ENCODE measurements at places on chromosomes 4 and X.

DNA sequence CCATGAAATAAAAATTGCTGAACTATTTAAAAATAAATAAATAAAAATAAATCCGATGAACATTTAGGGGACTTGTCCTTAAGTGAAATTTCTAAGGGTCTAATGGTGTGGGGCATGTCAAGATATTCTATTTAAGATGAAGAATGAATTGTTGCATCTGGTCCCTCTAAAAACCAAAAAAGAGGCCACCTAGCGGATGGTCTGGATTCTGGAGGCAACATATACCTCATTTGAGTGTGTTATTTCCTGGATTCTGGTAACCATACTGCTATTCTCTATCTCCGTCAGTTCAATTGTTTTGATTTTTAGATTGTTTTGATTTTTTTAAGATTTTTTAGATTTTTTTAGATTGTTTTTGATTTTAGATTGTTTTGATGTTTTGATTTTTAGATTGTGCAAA lies 28.3 kb downstream of the AGTR2 start:
- no peak for DNase-seq

DNA sequence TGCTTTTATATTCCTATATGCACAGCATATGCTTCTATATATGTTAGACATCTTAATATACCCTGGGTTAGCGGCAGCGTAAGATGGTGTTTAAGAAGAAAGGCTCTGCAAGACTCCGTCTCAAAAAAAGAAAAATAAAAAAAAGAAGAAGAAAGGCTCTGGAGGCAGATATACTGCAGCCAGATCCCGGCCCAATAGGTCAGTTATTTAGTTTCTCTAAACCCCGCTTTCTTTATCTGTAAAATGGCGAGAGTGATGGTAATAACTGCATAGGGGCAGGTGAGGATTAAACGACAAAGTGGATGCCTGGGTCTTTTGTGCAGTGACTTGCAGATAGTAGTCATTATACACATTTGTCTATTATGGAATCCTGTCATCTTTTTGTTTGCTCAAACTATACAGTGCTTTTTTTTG lies 115.2 kb downstream of the NAA11 start:
- no peak for DNase-seq

GRCh38 chrX:54808605-54809483 lies 1.3 kb downstream of the MAGED2 start:
- DNase-seq, result peak; percentile 87

- no peak for DNase-seq
Observed at GRCh38 chr4:8603931-8604330, 11.4 kb downstream of the CPZ start.

- DNase-seq, result no peak
Observed at GRCh38 chr4:162847945-162848549, 318.6 kb downstream of the NAF1 start.

DNA sequence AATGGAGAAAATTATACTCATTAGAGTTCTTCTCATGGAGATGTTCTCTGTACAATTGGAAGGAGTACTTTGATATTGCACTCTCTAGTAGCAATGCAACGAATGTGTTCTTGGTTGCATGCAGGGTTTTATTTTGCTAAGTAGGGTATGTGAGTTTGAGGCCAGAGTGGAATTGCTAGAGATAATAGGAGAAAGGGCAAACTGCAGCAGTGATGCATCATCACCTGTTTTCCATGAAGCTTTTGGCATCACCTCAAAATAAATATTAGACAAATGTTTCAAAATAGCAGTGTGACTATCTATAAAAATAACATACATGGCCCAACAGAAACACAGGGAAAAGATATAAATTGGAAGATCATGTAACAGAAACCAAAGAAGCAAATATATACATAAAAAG lies 93.3 kb downstream of the TIGD2 start:
- no peak for DNase-seq

GRCh38 chr4:10620935-10621488 lies 63.6 kb downstream of the CLNK start:
- no peak for DNase-seq

DNA sequence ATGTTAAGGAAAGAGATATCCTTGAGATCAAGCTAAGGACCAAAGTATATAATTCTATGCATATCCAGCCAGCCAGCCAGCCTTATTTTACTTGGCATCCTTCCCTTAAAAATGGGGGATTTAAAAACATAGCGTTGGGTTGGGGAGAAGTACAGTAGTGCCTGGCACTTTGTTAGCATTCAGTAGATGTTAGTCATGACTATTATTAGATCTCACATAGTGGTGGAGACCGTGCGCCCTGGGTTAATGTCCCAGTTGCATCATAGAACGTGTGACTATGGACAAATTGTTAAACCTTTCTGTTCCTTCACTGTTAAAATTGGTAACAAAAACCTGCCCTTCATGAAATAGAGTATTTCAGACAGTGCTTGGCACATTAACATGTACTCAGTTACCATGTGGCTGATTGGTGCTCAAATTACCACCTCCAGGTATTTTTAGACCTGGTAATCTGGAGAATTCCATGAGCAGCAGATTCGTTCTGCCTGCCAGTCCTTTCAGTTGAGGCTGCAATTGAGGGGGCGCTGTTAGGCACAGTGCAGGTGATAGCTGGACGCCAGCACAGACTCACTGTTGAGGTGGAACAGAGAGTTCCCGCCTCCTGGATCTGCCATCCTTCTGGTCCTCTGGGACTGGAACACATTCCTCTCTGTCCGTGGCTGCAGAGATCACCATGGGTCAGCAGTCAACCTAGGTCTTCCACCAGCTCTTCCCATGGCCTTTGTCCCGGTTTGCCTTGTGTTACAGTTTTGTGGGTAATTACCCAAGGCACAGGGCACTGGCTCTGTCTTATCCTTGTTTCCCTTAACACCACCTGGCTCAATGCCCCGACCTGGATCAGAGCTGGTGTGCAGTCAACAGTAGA lies 31.7 kb downstream of the RBBP7 start:
- no peak for DNase-seq

DNA sequence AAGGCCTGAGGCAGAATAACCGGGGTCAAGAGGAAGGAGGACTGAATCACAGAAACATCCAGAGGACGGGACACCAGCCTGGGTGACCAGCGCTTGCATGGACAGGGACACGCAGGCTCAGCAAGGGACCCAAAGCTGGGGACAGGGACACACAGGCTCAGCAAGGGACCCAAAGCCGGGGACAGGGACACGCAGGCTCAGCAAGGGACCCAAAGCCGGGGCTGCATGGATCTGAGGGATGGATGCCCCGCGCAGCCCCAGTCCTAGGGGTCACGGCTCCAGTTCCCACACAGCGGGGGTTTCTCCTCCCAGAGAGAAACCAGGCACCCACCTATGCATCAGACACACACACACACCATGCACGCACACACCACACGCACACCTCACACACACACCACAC lies 32.5 kb downstream of the FAM53A start:
- DNase-seq, result no peak

DNA sequence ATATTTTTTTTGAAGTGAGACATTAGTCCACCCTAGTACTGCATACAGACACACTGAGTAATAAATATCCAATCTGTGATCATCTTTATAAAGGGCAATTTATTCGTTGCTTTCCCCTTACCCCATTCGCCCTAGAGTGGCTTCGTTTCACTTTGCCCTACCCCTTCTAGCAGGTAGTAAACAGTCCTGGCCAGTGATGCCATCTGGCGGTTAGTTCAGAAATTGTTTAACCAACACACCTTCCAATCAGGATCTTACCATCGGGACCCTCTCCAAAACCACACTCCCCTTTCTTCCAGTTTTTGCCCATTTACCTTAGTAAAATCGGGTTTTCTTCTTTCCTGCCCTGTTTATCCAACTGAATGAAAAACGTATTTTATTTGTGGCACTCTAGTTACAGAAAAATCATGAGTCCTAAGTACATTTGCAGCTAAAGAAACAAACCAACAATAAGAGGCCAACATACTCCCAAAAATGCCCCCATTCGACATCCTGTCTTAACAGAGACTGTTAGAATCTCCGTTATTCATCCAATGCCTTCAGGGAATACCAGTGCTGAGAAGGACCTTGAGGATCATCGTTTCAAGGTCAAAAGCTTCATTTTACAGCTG lies 2.2 kb downstream of the PPA2 start:
- DNase-seq, result peak; percentile 68

- no peak for DNase-seq
Observed at GRCh38 chr4:18981234-18981615, 959.7 kb upstream of the LCORL start.

GRCh38 chr4:6620891-6621555 lies 19.5 kb upstream of the MRFAP1 start:
- no peak for DNase-seq

All from stimulated activated naive CD8-positive, alpha-beta T cell treated with anti-CD3 and anti-CD28 coated beads, Interleukin-15, Interleukin-2, amounts not matched to agents 100 U/mL and 50 U/mL, for 24 hours (primary cell).